ENCODE measurements at places on chromosomes 3 and 15.

- peak; percentile 58 for DNase-seq
Measured at GRCh38 chr15:72230197-72231065, 559 bp downstream of the PKM start.

DNA sequence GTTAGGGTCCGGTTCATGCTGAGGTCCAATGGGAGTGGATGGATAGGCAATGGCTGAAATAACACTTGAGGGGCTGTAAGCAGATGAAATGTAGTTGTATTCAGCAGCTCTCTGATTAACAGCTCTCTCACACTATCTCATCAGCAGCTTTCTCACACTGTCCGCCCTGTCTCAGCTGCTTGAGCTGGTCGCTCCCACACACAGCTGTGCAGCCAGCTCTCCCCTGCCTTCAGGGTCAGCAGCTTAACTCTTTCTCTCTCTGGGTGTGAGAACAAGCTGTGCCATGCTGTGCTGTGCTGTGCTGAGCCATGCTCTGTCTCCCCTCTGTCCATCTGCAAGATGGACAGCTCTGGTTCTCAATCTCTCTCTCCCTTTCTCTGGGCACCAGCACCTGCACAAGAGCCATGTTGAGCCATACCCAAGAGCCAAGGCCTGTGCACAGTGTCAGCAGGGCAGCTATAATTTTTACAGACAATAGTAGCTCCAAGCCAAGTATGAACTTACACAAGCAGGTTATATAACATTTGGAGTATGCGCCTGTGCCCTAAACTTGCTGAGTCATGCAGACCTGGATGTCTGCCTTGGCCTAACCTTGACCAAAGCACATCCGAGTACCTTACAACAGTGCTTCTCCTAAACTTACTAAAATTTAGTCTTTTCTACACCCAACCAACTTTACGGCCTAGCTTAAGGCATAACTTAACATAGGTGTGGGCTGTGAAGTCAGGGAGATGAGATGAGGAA lies 291.3 kb upstream of the TRIM42 start:
- DNase-seq, result no peak

DNA sequence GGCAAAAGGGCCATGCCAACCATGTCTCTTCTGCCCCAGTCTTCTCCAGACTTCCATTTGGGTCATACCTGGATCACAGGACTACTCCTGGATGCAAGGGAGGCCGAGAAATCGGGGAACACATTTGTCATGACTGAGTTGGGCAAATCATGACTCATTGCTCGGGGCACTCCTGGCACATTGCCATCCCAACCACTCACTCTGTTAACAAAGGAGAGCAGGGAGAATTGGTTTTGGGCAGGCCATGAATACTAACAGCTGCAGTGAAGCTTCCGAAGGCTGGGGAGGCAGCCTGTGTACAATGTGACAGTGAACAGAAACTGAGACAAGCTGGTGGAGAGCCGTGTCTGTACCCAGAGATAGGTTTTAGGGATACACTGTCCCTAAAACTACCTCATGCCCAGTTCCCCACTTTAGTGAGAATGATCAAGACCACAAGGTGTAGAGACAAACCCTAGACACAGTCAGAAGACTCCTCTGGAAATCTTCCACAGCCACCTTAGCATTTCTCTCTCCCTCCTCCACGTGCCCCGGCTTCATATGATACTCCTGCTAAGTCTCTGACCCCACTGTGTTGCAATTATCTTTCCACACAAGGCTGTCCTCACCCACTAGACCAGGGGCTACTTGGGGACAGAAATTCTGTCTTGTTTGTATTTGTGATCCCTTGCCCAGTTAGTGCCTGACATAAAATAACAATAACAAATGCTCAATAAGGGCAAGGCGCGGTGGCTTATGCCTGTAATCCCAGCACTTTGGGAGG lies 10.5 kb upstream of the BUB1B start:
- DNase-seq, result no peak

GRCh38 chr3:145671121-145671520 lies 489.9 kb downstream of the PLOD2 start:
- DNase-seq, result no peak

GRCh38 chr3:72178463-72179106 lies 393.6 kb upstream of the PROK2 start:
- no peak for DNase-seq

GRCh38 chr3:107392549-107393165 lies 15.4 kb downstream of the CCDC54 start:
- DNase-seq, result no peak

DNA sequence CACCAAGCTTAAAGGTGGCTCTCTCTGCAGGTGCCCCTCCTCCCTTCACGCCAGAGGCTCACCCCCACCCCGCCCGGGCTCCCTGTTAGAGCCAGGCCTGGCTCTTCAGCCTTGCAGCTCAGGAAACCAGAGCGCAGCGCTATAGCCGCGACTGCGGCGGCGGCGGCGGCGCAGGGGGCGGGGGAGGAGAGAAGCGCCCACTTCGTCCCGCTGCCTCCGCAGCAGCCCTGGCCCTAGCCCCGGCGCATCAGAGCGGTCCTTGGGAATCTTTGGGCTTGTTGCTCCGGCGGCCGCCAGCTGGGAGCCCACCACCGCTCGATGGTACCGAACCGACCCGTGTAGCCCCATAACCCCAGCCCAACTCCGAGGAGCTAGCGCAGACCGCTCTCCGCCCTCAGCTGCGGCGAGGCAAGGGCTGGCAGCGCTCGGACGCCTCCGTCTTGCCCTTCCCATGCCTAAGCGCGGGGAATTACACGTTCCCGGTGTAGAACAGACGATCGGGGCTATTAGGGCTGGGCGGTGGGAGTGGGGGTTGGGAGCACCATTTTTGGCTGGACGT lies 1.2 kb downstream of the RASGRF1 start:
- no peak for DNase-seq

GRCh38 chr3:33095436-33095835 lies 1.5 kb downstream of the GLB1 start:
- no peak for DNase-seq

DNA sequence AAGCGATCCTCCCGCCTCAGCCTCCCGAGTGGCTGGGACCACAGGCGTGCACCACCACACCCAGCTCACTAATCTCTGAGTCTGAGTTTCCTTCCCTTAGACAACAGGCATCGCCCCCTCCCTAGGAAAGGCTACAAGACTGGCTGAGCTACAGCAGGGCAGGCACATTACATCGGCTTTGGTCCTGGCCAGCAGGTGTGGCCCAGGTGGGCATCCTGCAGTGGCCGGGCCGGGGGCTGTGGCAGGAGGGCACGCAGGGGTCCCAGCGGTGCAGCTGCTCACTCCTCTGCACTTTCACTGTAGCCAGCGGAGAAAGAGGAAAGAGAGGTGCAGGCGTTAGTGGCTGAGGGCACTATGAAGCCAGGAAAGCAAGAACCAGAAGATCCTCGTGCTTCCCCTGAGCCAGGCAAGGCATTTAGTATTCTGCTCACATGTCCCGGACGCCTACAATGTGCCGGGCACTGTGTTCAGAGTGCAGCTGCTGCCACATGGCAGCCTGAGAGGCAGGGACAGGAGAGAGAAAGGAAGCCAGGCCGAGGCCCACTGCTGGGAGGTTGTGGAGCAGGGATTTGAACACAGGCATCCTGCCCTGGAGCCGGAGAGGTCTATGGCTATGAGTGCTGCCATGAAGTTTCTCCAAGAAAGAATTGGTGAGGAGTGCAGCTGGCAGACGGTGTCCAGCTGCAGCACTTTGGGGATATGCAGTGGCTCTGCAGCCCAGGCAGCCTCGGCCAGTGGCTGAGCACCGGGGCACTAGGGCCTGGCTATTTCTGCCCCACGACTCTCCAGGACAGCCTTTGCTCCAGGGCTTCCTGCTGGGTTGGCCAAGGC lies 22.3 kb downstream of the GRIP2 start:
- no peak for DNase-seq

- no peak for DNase-seq
Measured at GRCh38 chr3:10428406-10429091, 76.8 kb downstream of the ATP2B2 start.

- DNase-seq, result no peak
Measured at GRCh38 chr3:107753494-107753893, 230.7 kb downstream of the BBX start.

DNA sequence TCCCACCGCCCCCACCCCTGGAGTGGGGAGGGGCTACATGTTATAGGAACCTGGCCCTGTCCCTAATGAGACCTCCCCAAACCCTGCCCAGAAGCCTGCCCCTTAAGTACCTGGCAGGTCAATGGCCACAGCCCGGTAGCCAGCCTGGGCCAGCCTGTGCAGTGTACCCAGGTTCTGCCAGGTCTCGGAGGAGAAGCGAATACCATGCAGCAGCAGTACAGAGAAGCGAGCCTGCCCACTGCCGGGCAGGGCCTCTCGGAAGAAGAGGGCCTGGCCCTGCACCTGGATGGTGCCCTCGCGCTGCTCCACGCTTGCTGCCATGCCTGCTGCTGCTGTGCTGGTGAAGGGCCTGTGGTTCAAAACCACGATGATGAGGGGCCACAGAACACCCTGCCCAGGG lies 2.5 kb downstream of the ABHD14B start:
- no peak for DNase-seq

DNA sequence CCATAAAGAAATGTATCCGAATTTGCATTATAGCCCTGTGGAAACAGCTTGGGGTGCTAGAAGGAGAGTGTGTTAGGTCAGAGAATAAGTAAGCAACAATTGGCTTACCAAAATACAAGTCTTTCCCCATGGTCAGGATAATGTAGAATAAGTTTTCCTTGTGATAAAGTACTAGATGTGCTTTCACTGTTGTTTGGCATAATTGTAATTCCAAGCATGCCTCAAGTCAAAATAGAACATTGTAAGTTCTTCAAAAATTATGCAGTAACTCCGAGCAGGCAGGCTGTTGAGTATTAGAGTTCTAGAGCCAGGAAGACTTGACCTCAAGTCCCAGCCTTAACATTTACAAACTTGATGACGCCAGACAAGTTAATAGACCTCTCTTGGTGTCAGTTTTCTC lies 242.0 kb downstream of the TUSC7 start:
- no peak for DNase-seq

DNA sequence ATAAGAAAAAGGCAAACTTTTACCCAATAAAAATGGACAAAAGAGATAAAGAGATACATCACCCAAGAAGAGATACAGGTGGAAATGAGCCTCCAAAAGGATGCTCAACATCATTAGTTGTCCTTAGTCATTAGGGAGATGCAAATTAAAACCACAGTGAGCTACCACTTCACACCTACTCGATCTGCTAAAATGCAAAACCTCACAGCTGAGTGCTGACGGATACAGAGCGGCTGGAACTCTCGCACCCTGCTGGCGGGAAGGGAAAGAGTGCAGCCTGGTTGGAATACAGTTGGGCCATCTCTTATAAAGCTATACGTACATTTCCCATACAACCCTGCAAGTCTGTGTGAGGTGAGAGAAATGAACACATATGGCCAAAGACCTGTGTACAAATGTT lies 78.5 kb upstream of the PRR20G start:
- DNase-seq, result no peak

DNA sequence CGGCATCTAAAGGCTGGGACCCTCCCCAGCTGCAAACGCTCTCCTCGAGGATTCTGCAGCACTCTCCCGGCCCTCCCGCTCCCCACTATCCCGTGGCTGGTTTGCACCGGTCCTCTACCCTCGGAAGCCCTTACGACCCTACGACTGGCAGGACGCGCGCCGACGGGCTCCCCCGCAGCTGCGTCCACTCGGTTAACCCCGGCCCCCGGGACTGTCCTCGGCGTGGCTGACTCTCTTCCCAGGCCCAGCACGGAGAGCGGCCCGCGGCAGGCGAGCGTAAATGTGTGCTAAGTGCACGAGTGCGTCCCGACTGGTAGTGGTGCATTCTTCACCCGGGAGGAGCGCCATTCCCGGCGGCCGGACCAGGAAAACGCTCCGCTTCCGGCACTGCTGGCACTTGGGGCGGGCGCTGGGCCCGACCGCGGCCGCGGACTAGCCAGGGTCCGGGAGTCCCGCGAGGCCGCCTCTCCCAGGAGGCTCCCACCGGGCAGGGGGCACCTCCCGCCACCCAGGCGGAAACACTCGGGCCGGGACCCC lies 508 bp downstream of the GORASP1 start:
- no peak for DNase-seq

DNA sequence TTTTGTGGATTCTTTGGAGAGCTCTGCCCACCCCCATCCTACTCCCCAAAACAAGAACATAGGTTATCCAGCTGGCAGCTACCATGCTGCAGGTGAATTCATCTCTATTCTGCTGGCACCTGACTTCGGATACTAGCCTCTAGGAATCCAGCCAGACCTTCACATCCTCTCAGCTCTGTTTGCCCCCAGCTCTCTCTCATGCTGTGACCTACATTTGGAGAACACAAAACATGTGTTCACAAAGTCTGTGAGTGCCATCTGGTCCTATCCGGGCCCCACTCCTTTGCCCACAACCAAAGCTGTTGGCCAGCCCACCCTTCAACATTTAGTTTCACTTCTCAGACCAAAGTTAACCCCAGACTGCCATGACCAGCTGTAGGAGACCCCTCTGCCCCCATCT lies 89.4 kb upstream of the C3orf80 start:
- DNase-seq, result no peak

GRCh38 chr3:72113964-72114363 lies 329.0 kb upstream of the PROK2 start:
- no peak for DNase-seq

GRCh38 chr15:31345606-31346366 lies 19.2 kb downstream of the KLF13 start:
- no peak for DNase-seq

Data from T-helper 22 cell (primary cell).